ENCODE measurements at places on chromosomes 1 and 21. TPM values are rescaled to one million over a fixed set of nuclear protein-coding genes. Genes with fewer than 3 reads are reported as not detected.

GRCh38 chr1:11767922-11768704 is 6.1 kb downstream of the C1orf167 start:
- no peak for DNase-seq

DNA sequence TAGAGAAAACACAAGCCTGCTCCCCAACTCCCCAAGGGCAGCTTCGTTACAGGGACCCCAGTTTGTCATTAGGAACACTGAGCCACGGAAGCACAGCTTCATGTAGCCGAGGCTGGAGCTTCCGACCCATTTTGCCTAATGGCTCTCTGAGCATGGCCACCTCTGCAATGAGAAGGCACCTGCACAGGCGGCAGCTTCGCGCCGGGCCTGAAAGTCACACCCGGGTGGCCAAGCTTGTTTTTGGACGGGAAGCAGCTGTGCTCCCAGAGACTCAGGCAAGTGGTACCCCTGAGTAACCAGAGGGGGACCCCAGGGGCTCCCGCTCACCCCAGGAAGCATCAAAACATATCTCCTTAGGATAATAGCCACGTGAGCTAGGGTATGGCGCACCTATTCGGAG is 80.9 kb downstream of the SLC66A1 start:
- DNase-seq = no peak

DNA sequence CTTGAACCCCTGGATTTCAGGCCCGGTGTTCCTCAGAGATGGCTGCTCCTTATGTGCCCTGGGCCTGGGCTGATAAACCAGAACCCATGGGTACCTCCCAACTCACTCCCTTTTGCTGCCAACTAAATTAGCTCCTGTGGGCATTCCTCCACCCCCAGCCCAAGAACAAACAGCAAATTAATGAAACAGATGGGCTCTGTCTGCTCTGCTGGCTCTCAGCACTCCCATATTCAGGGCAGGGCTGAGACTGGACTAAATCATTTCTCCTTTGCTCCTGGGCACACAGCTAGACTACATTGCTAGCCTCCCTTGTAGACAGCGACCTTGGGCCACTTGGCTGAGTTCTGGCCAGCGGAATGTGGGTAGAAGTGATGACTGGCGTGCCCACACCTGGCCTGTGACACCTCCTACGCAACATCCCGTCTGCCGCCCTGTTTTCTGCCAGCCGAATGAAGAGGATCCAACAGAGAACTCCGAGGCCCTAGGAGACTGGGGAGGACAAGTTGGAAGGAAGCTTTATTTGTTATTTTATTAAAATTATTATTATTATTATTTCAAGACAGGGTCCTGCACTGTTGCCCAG is 101.9 kb upstream of the DISP3 start:
- DNase-seq = no peak

DNA sequence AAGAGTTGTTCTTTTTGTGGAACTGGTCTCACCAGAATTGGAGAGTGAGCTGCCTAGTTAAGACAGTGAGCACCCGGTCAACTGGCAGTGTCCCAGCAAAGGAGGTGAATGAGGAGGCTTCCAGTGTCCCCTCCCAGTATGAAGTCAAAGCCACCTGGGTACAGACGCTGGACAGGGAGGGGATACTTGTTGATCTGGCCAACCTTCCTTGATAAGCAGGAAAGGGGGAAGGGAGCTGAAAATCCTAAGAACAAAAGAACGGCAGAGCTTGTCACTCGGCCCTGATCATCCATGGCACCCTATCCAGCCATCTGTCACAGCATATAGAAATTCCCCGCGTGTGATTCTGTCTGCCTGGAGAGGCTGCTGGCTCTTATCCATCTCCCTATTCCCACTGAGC is 91.5 kb downstream of the SSBP3 start:
- DNase-seq = no peak

The DCST2 gene
- total RNA-seq = 0.57 TPM

GRCh38 chr1:80305466-80305865 is 1298.9 kb upstream of the ADGRL4 start:
- DNase-seq = no peak

The LCK gene
- total RNA-seq = 66.4 TPM

DNA sequence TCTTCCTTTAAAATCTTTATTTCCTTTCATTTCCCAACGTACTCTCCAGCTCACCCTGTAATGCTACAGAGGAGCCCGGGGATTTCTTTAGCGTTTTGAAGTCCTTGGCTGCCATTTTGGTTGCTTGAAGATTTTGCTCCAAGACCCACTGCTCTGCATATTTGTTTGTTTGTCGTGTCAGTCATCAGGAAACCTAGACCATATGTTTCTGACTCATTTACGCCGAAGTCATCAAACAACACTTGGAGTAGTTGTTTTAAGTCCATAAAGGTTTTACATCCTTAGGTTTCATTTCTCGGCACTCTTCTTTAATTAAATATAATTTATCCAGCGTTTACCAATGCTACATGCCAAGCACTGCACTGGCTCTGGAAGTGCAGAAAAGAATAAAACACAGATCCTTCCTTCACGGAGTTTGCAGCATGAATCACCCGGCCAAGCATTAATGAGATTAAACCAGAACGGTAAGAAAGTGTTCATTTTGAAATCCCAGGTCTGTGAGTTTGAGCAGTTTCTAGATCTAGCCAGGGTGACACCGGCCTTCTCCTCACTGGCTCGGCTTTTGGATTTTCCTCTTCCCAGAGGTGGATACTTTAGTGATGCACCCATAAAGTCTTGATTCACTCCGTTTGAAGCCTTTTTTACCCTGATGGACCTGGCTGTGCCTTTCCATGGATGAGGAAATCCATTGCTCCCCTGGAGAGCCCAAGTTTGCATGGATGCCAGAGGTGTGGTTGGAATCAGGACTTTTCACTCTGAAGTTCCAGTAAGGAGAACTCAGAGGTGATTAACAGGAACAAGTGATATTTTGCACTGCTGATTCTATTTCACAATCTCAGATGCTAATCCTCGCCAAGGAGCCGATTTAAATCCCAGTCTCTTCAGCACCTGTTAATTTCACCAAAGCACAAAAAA is 109.3 kb downstream of the KAZN start:
- no peak for DNase-seq

GRCh38 chr1:168301664-168302320 is 21.1 kb downstream of the TBX19 start:
- DNase-seq = no peak

The PPFIA4 gene
- 44.7 TPM for total RNA-seq

DNA sequence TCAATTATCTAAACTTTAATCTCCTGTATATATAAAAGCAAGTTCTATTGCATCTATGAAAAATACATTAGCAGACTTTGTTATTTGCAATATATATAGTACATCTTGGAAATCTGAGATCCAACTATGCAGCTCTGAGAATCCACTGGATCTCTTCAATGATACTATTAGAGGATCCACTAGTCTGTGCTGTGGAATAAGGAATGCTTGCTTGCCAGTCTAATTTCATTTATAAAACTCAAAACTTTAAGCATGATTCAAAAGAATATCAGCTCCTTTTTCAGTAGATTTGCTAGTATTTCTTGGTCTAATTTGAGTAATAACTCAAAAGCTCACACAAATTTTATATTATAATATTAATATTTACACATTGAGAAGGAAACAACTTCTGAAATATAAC is 115.1 kb downstream of the SPATA6 start:
- no peak for DNase-seq

The CLEC20A gene
- total RNA-seq = not detected

- DNase-seq = no peak
Measured at GRCh38 chr1:193115629-193116227, 6.1 kb upstream of the CDC73 start.
